Thoracic aorta (tissue), 2 donors: ENCODE measurements at places on chromosomes 7 and 10. TPM values are rescaled to one million over a fixed set of nuclear protein-coding genes. Genes with fewer than 3 reads are reported as not detected.

Gene MCM10
- total RNA-seq, result not detected

Gene PTPRZ1
- total RNA-seq, result 5.1 TPM

Gene HECTD2
- total RNA-seq, result 48.0 TPM

Gene HEPACAM2
- total RNA-seq, result not detected

Gene PON1
- not detected for total RNA-seq
